ENCODE measurements at places on chromosomes 13 and 19. TPM values are rescaled to one million over a fixed set of nuclear protein-coding genes. Genes with fewer than 3 reads are reported as not detected.

- no peak for DNase-seq
- no peak overlapping the region for H3K27ac ChIP-seq
- no peak overlapping the region for H3K4me3 ChIP-seq
- peaks cover 28% of the 10 kb centered on the region for H3K4me1 ChIP-seq
Measured at GRCh38 chr13:75541287-75541686, 3.6 kb upstream of the COMMD6 start.

- no peak for DNase-seq
- no peak overlapping the region for H3K27ac ChIP-seq
- H3K4me1 ChIP-seq = no peaks in the 10 kb centered on the region
Measured at GRCh38 chr19:49101160-49101559, 13.0 kb upstream of the LIN7B start.

DNA sequence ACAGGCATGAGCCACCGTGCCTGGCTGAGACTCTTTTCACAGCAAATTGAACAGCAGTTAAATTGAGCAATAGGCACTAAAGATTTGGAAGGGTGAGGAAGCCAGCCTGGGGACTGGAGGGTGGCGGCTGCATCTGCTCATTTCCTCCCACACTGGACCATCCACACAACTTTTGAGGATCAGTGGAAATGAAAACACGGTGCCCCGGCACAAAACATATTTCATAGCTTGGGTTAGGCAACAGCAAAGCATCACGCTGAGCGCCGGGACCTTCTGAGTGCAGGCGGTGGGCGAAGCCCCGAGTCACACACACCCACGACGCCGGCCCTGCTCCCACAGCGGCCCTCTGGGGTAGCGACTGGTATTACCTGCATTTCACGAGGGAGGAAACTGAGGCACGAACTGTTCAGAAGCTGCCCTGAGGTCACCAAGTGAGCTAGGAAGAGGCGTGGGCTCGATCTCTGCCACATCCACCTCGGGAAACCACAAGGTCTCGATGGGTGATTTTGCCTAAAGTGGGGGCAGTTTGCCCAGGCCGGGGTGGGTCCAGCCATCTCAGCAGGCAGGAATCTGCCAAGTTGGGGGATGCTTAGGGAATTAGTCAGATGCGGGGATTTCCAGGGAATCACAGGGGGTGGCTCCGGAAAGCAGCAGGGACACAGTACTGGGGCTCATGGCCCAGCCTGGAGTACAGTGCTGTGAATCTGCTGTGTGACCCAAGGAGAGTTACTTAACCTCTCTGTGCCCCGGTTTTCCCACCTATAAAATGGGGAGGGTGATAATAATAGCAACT is 3.5 kb upstream of the SBNO2 start:
- no peaks in the 10 kb centered on the region for H3K27me3 ChIP-seq
- peak overlapping the region; percentile 96 for H3K27ac ChIP-seq
- H3K4me3 ChIP-seq = peak overlapping the region; percentile 48
- peaks cover 20% of the 10 kb centered on the region for H3K4me1 ChIP-seq

DNA sequence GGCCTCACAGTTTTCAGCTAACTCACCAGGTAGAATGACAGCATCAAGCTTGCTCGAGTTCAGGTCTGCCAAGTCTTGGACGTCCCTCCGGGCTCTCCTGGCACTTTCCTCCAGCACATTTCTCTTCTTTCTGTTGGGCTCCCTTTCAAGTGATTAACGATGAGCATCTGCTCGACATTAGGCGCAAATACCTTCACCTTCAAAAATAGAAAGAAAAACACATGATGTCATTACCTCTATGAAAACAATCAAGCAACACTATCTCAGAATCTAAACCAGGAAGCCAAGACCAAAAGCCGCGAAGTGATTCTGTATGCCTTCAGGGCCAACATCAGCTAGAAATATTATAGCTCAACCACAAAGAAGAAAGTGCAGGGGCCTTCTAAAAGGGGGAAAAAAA is 15.4 kb upstream of the CLN5 start:
- no peak for DNase-seq
- H3K36me3 ChIP-seq = no peaks in the 10 kb centered on the region
- H3K27me3 ChIP-seq = peaks cover 13% of the 10 kb centered on the region
- no peaks in the 10 kb centered on the region for H3K4me1 ChIP-seq
- no peak overlapping the region for H3K27ac ChIP-seq

DNA sequence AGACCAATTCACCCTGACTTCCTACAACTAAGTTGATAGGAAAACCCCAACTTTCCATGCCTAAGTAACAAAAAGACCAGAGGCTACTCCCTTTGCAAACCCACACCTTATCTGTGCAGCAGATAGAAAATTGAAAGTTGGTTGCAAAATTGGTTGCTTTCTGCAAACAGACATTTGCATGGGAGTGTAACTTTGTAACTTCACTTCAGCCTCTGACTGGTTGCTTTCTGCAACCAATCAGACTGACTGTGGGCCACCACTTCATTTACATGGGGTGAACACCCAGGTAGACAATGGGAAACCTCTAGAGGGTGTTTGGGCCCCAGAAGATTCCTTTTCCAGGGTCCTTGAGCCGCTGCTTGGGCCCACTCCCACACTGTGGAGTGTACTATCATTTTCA is 9.8 kb downstream of the TEX30 start:
- no peak for DNase-seq
- H3K4me1 ChIP-seq = no peaks in the 10 kb centered on the region
- H3K27me3 ChIP-seq = no peaks in the 10 kb centered on the region
- no peak overlapping the region for H3K27ac ChIP-seq
- no peak overlapping the region for H3K4me3 ChIP-seq

- H3K27ac ChIP-seq = peak within 1 kb of the TSS; percentile 83
- no peaks in the 10 kb centered on the region for H3K27me3 ChIP-seq
- H3K4me1 ChIP-seq = peaks cover 9% of the 10 kb centered on the region
Measured at GRCh38 chr19:53537521-53538377, at the start of gene ZNF331. Gene ZNF331 (plus strand): TSS chr19:53538145. CDS start chr19:53569377, 31,232 bp downstream.

SERPINE3 gene
- total RNA-seq = not detected

GRCh38 chr13:66205807-66206206 is 1024.3 kb downstream of the PCDH9 start:
- no peak overlapping the region for H3K4me3 ChIP-seq
- no peak for DNase-seq
- H3K4me1 ChIP-seq = no peaks in the 10 kb centered on the region
- no peaks in the 10 kb centered on the region for H3K36me3 ChIP-seq

ZSWIM9 gene
- 6.6 TPM for total RNA-seq

FGF9 gene
- total RNA-seq = 0.65 TPM

DNA sequence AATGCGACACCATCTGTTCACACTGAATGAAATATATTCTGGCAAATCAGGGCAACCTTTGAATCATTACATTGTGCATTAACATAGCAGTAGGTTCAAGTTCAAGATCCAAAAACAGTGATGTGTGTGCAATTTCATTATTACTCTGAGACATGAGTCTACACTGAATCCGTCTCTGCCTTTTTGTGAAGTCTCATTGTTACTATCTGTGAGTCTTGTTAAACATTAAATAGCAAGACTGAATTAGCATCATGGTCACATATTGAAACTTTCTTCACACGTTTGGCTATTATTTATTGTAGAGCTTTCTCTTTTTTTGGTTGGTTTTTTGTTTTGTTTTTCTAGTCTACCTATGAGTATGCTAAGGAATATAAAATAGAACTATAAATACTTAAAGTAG is 117.1 kb upstream of the SLITRK5 start:
- H3K36me3 ChIP-seq = no peaks in the 10 kb centered on the region
- H3K4me1 ChIP-seq = no peaks in the 10 kb centered on the region

- no peak overlapping the region for H3K4me3 ChIP-seq
- DNase-seq = no peak
- H3K27me3 ChIP-seq = no peaks in the 10 kb centered on the region
- H3K36me3 ChIP-seq = peaks cover 56% of the 10 kb centered on the region
- no peak overlapping the region for H3K27ac ChIP-seq
Measured at GRCh38 chr13:101695870-101696516, 243.5 kb downstream of the ITGBL1 start.

GRCh38 chr19:46296722-46297461 is at the start of gene HIF3A:
Gene HIF3A (plus strand): TSS chr19:46297042. CDS start chr19:46297077, 35 bp downstream.
- no peak within 1 kb of the TSS for H3K4me3 ChIP-seq
- H3K27me3 ChIP-seq = no peaks in the 10 kb centered on the region
- DNase-seq = peak; percentile 23
- H3K36me3 ChIP-seq = no peaks in the 10 kb centered on the region

DNA sequence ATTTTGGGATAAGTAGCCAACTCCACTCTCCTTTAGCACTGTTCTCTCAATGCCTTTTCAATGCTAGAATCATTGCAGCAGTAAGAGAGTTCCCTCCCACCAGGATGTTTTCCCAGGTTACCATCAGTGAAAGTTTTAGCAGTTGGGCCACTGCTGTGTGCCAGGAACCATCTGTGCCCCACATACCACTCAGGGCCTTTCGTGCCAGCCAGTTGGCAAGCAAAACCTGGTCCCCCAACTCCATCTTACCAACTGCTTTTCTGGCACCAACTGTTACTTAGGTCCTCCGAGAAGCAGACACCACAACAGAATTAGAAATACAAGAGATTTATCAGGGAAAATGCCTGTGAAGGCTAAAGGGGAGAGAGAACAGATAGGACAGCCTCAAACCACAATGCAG is 533.4 kb upstream of the NBEA start:
- DNase-seq = no peak
- H3K4me1 ChIP-seq = peaks cover 14% of the 10 kb centered on the region
- no peak overlapping the region for H3K27ac ChIP-seq
- no peaks in the 10 kb centered on the region for H3K27me3 ChIP-seq

GRCh38 chr13:34310539-34310938 is 492.6 kb downstream of the RFC3 start:
- H3K27me3 ChIP-seq = no peaks in the 10 kb centered on the region
- no peak for DNase-seq
- H3K4me1 ChIP-seq = no peaks in the 10 kb centered on the region
- no peak overlapping the region for H3K27ac ChIP-seq
- no peak overlapping the region for H3K4me3 ChIP-seq
- no peaks in the 10 kb centered on the region for H3K36me3 ChIP-seq

C19orf73 gene
- total RNA-seq = not detected

ZSWIM4 gene
- total RNA-seq = 2.9 TPM

- H3K4me3 ChIP-seq = no peak overlapping the region
- peaks cover 35% of the 10 kb centered on the region for H3K27me3 ChIP-seq
- no peak for DNase-seq
Measured at GRCh38 chr19:45975306-45976070, 1.8 kb upstream of the NOVA2 start.

GRCh38 chr13:24083722-24084421 is 76.6 kb upstream of the SPATA13 start:
- peaks cover 7% of the 10 kb centered on the region for H3K27me3 ChIP-seq
- H3K27ac ChIP-seq = no peak overlapping the region
- H3K4me3 ChIP-seq = no peak overlapping the region
- H3K36me3 ChIP-seq = no peaks in the 10 kb centered on the region
- H3K4me1 ChIP-seq = peaks cover 4% of the 10 kb centered on the region

DNA sequence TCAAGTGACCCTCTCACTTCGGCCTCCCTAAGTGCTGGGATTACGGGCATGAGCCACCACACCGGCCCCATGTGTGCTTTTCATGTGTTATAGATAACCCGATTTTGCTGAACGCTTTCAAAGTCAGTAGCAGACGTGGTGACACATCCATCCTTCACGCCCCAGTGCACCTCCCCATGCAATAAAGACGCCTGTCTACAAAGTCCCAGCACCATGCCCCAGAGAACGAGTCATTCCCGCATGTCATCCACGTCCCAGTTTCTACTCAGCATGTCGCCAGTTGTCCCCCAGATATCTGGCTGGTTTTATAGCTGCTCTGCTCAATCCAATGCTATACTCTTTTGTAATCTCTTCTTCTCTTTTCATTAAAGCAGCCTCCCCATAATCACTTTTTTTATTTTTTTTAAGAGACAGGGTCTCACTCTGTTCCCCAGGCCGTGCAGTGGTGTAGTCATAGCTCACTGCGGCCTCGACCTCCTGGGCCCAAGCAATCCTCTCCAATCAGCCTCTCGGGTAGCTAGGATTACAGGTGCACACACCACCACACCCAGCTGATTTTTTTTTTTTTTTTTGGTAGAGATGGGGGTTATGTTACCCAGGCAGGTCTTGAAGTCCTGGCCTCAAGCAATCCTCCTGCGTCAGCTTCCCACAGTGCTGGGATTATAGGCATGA is 42.5 kb downstream of the DNM2 start:
- H3K36me3 ChIP-seq = 0 out of 2 replicates have a peak, but pooled peaks cover 6% of the 10 kb centered on the region
- H3K27ac ChIP-seq = no peak overlapping the region
- H3K27me3 ChIP-seq = no peaks in the 10 kb centered on the region

ZNF888 gene
- total RNA-seq = 5.1 TPM

ONECUT3 gene
- not detected for total RNA-seq

FFAR3 gene
- not detected for total RNA-seq

RNF225 gene
- not detected for total RNA-seq

DNA sequence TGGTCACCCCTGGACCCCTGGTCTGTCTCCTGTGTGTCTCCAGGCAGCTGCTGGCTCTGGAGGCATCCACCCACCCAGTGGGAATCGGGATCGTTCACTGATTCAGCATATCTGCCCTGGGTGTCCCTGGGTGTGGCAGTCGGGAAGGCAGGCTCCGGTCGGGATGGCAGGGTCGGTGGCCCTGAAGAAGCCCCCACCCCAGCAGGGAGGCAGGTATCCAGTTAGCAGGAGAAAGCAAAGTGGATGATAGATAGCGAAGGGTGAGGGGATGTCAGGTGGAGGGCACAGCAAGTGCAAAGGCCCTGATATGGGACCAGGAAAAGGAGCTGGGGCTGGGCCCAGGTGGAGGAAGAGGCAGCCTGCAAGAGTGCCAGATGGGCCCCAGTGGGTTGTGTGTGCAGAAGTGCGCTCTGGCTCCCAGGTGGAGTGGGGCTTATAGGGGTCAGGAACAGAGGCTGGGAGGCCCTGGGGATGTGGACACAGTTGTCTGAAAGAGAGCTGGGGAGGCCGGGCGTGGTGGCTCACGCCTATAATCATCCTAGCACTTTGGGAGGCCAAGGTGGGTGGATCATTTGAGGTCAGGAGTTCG is 2.3 kb downstream of the SSBP4 start:
- H3K27me3 ChIP-seq = no peaks in the 10 kb centered on the region
- H3K4me3 ChIP-seq = peak overlapping the region; percentile 73
- H3K36me3 ChIP-seq = no peaks in the 10 kb centered on the region
- no peak for DNase-seq
- H3K4me1 ChIP-seq = peaks cover 42% of the 10 kb centered on the region
- H3K27ac ChIP-seq = no peak overlapping the region

DNA sequence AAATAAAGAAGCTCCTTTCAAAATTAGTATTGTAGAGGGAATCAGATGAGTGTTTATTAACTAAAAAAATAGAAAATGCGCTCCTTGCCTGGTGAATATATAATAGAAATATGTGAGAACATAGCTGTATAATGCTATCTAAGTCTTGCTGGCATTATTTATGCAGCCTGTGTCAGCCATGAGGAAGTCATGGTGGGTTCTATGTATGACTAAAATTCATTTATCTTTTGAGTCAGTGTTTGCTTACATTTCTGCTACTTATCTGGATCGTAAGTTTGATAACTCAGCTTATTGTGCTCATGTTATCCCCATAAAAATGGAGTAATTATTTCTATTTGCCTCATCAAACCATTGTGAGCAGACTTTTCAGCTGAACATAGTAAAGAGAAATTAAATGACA is 449.3 kb downstream of the OXGR1 start:
- H3K27me3 ChIP-seq = no peaks in the 10 kb centered on the region
- H3K27ac ChIP-seq = no peak overlapping the region
- H3K4me3 ChIP-seq = no peak overlapping the region
- DNase-seq = no peak
- H3K36me3 ChIP-seq = no peaks in the 10 kb centered on the region

GRCh38 chr13:103157434-103158145 is 91.4 kb upstream of the SLC10A2 start:
- no peak for DNase-seq
- H3K36me3 ChIP-seq = no peaks in the 10 kb centered on the region
- H3K4me3 ChIP-seq = no peak overlapping the region

SHISA2 gene
- 0.13 TPM for total RNA-seq

ZNF491 gene
- total RNA-seq = 1.6 TPM
